Stimulated activated CD4-positive, alpha-beta T cell treated with anti-CD3 and anti-CD28 coated beads, Interleukin-15, amount 100 ng/mL, for 1 hour (primary cell): ENCODE measurements at places on chromosomes 4 and X.

DNA sequence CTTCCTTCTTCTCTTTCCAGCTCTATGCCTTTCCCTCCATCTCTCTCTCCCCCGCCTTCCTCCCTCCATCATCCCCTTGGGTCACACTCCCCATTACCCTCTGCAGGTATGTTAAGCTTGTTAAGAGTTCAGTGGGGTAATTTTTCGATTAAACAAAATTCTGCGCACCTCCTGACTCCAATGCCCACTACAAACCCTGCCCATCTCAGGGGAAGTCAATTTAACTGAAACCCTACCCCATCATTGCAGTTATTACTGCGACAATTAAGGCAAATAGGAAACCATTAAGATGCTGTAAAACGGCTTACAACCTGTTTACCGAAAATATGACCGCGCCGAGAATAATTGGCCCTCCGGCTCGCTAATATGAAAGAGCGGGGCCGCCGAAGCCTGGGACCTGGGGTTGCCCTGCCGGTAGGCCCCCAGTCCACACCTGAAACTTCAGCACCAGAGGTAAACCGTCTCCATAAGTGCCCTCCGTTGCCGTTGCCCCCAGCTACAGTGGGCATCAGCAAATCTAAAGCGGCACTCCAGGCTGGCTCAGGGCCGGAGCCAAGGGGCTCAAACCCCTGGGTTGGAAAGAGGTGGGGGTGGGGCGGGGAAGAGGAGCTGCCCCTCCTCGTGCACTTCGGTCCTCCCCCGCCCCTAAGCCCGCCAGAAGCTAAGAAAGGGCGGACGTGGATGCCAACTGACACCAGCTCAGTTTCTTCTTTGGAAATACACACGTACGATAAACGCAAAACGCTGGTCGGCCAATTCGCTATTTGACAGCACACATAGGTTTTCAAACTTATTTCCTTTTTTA, 4.8 kb downstream of the ARX start:
- DNase-seq, result no peak

DNA sequence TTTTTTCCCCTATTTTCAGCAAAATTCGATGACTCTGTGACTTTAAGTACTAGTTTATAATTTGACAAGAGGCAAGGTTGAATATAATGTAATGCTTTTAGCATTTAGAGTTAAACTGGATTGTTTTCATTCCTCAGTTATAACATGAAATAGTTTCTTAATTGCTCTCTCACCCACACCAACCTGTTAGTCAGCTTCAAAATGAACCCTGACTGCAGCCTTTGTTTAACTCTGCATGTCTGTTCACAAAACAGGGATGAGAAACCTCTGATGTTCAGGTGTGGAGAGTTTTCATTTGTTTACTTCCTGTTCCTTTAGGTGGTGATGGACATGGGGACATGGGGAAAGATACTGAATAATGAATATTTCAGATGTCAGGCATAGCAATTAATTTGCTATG, 49.9 kb upstream of the MND1 start:
- no peak for DNase-seq

DNA sequence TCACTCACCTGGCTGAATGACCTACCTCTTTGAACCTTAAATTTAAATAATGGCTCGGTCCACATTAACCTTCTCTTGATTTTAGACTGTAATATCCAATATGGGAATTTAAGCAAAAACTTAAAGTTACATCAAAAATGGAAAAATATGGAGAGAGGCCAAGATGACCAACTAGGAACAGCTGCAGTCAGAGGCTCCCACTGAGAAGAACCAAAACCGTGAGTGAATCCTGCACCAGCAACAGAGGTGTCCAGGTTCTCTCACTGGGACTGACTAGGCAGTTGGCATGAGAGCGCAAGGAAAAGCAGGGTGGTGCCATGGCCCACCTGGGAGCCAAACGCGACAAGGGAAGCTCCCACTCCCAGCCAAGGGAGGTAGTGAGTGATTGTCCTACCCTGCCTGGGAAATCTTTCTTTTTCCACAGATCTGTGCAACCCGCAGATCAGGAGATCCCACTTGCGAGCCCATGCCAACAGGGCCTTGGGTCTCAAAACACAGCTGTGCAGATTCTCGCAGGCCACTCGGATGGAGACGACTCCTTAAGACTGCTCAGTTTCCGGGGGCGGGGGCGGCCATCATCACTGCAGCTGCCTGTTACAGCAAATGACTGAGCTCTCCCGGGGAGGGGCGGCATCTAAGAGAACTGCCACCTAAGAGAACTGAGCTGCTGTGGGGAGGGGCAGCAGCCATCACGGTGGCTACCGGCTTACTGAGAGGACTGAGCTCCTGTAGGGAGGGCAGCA, 343.4 kb downstream of the DMD start:
- DNase-seq, result no peak

DNA sequence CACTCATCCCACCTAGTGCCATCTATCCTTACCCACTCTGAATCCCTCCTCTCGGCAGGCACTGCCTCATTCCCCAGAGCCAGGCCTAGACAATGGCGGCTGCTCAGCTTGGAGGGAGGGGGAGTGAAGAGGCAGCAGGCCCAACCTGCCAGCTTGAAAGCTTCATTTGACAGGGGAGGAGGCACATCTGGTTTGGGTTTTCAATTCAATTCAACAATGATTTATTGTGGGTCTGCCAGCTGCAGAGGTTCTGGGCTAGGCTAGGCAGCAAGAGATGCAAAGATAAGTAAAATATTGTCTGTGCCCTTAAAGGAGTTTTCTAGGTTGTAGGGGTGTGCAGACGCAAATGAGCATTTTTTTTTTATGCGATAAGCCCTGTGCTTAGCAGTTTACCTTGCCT, 58.5 kb downstream of the RTL9 start:
- DNase-seq, result no peak

GRCh38 chrX:9282325-9282724, 182.5 kb upstream of the TBL1X start:
- DNase-seq, result no peak

GRCh38 chr4:87633243-87633642, 16.8 kb upstream of the DMP1 start:
- DNase-seq, result no peak

DNA sequence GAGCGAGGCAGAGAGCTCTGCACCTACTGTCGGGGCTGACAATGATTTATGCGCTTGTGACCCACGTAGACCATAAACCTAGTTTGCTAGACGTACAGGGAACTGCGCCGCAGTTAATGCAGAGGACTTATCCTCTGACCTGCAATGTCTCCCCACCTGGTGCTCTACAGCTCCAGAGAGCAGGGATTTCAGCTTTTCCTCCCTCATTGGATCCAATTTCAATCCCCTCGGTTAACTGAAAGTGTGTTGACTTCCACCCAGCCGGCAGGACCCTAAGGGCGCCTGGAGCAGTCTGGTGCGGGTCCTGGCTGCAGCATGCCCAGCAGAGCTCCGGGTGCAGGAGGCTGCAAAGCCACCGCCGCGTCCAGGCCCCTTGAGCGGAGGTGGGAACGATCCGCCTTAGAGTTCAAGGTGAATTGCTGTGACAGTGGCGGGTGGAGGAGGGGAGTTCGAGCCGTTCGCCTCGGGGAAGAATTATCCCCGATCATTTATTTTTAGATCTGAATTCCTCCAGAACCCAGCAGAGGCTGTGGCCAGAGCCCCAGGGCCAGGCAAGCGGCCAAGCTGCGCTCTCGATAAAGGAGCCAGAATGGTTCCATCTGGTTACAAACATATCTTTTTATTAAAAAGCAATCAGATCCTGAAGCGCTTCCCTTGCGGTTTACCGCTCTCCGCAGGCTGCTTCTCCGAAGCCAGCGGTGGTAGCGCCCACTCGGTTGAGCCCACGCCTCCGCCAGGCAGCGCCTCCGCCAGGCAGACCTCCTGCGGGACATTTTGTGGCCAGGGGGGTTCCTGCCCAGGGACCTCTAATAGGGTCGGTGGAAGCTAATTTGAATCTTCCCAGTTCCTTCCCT, 66.0 kb downstream of the FBXO8 start:
- DNase-seq, result no peak

DNA sequence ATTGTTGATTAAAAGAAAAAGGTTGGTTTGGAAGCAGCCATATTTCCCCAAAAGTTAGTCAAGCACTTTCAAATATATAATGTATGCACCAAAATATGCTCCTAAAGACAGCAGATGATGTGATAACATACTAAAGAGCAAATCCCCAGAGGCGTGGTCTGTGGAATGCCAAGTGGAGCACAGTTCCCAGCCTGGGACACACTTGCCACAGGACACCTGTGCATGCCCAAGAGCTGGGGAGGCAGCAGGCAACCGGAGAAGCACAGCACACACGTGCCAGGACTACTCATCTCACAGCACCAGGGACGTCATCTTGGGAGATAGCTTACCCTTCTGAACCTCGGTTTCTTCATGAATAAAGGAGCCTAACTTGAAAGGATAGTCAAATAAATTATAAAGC, 12.5 kb downstream of the STX18 start:
- DNase-seq, result no peak

DNA sequence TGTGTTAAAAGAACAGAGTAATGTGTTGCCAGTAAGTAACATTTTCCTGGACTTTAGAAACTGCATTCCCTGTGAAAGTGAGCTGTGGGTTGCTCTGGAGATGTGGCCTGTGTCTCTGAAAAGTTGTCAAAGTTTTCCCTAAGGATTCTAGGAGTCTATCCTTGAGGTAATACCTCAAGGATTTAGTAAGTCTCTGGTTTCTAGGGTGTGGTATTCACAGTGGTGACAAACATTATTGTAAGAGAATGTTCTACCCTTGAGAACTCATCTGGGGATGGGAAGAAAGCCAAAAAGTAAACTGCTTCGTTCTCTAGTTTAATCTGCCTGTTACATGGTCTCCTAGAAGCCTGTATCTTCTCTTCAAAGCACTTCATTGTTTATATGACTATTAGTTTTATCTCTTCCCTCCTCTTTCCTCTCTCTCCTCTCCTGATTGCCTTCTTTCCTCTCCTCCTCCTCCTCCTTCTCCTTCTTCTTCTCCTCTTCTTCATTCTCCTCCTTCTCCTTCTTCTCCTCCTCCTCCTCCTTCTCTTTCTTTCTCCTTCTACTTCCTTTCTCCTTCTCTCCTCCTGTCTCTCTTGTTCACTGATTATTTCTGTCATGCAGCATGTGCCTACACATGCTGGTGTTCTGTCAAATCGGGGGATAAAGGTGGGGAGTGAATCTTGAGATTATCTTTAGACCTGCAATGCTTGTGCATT, 321.3 kb downstream of the PTTG2 start:
- no peak for DNase-seq

GRCh38 chr4:22356987-22357596, 158.8 kb downstream of the ADGRA3 start:
- no peak for DNase-seq

- DNase-seq, result no peak
These were observed 43.2 kb upstream of the RBM47 start for GRCh38 chr4:40672528-40673522.

- DNase-seq, result no peak
These were observed 2519.6 kb downstream of the ARAP2 start for GRCh38 chr4:33724685-33725084.

- no peak for DNase-seq
These were observed 14.2 kb downstream of the LRP2BP start for GRCh38 chr4:185381288-185382196.

GRCh38 chr4:28686618-28687017, 1826.0 kb downstream of the STIM2 start:
- DNase-seq, result no peak

- DNase-seq, result no peak
These were observed 261.7 kb upstream of the FAM241A start for GRCh38 chr4:111883557-111883999.

- no peak for DNase-seq
These were observed 27.6 kb downstream of the HTRA3 start for GRCh38 chr4:8297141-8297601.

- no peak for DNase-seq
These were observed at the start of gene NMU for GRCh38 chr4:55635741-55636655. Gene NMU, minus strand, starts transcription at chr4:55636298. Its CDS starts 106 bp downstream, at chr4:55636192.

DNA sequence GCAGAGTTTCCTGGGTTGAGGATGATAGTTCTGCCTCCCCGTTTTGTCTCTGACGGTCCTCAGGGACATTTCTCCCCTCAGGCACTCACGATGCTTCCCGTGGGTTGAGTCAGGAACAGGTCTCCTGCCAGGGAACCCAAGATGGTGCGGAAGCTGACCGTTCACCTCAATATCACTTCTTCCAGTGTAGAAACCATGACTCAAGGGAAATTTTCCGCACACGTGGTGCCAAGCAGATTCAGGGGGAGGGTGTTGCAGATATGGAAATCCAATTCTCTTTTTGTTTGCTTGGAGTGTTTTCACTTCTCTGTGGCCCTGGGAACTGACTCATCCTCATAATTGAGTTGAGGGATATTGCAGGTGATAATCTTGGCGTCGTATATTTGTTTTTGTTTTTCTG, 46.7 kb downstream of the CXorf49B start:
- no peak for DNase-seq

DNA sequence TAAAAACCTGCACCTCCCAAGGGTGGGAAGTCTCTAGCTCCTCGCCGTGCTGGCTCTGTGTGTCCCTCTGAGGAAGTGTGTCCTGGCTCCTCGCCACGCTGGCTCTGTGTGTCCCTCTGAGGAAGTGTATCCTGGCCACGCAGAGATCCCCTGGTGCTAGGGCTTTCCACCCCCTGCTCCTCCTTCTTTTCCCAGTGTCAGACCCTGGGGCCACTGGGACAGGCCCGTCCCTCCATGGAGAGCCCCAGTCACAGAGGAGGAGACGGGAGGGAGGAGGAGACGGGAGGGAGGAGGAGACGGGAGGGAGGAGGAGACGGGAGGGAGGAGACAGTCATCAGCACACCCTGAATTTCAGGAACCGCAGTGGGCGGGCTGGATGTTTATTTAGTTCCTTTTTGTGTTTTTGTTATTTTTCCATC, 53.8 kb upstream of the HGFAC start:
- DNase-seq, result no peak

DNA sequence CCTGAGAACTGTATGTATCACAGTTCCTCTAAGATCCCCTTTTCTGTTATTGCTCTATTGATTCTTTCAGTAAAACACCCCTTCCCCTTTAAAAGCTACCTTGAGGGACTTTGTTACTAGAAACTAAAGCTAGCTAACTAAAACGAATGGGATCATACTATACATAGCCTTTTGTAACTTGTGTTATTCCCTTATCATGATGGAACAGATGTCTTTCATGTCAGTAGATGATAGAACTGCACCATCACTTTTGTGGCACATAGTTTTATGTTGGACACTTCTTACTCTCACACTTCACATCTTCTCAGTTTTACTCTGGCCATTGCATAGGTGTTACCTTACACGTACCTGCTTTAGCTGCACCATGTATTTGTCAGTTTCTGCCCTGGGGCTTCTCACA, 46.6 kb upstream of the PGRMC2 start:
- DNase-seq, result no peak
